ENCODE measurements at places on chromosomes 2 and 18.

GRCh38 chr2:26876260-26876659 lies 28.3 kb downstream of the DPYSL5 start:
- DNase-seq: no peak

GRCh38 chr2:239201884-239202283 lies 198.9 kb downstream of the HDAC4 start:
- DNase-seq: no peak

- no peak for DNase-seq
These were observed 158.8 kb downstream of the BAZ2B start for GRCh38 chr2:159457589-159457988.

GRCh38 chr2:208183526-208183925 lies 6.3 kb downstream of the C2orf80 start:
- DNase-seq: no peak

- no peak for DNase-seq
These were observed 43.0 kb upstream of the FZD5 start for GRCh38 chr2:207812726-207813080.

DNA sequence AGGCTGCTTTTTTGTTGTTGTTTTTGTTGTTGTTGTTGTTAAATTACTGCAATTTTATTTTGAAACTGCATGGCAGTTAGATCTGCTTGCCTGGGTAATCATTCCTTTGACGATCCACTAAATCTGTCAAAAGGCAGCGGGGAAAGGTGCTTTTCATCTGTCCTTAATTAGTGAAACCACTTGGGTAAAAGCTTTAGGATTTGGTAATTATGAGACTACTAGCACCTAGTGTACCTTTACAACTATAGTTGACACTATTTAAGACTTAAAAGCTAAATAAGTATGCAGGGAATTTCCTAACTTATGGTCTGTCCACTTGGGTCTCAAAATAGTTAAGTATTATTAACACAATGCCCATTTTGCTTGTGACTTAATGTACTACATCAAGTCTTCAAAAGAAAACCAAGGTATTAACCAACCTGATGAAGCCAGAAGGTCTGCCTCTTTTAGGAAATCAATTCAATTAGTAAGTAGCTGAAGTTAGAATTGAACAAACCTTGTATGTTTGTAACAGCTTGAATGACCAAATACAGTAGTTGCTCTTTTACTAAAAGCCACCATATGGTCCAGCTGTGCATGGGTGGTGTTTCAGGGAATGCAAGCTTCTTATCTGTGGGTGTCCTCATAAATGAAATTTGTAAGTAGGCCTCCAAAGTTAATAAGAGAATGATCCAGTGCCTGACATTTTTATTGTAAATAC lies 44.8 kb downstream of the NAB1 start:
- no peak for DNase-seq

- no peak for DNase-seq
These were observed 2.6 kb upstream of the EMX1 start for GRCh38 chr2:72914589-72915319.

DNA sequence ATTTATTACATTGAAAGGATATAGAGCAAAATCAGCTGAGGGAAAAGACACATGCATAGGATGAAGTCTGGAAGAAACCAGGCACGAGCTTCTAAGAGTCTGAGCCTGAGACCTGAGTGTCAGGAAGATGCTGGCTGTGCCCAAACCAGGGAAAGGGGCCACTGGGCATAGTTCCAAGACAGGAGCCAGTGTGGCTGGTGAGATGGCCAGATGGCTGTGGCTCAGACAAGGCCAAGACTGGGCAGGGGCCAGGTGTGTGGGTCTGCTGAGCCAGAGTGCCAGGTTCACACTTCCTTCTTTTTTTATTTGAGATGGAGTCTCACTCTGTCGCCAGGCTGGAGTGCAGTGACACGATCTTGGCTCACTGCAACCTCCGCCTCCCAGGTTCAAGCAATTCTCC lies 95.5 kb upstream of the ATG16L1 start:
- DNase-seq: no peak

- peak; percentile 55 for DNase-seq
These were observed 143.1 kb downstream of the KCTD1 start for GRCh38 chr18:26405190-26405801.

- no peak for DNase-seq
These were observed 63.2 kb downstream of the MOGAT1 start for GRCh38 chr2:222734703-222735014.

GRCh38 chr2:154591294-154591820 lies 107.1 kb upstream of the KCNJ3 start:
- no peak for DNase-seq

DNA sequence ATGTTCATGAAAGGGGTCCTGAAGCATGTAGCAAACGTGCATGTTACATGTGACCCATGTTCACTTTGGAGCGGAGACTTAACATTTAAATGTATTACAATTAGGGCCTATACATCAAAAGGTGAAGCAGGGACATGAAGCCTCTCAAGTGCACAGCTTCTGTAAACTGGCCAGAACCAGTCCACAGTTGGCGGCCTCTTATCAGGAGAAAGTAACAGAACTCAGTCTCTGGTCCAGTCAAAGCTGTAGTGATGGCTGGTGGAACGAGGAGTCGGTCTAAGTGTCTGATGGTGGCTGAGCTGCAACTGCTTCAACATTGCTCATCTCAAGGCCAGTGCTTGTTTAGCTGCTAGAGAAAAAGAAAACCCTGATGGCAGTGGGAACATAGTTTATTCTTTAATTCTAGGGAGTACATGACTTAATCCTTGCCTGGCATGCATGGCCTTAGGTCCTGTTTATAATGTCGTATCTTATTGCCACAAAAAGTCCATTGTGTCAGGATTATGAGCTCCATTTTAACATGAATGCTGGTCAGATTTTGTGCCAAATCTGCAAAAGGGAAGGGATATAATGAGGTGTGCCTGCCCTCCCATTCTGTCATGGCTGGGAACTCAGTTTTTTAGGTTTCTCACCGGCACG lies 22.2 kb upstream of the YES1 start:
- DNase-seq: no peak

DNA sequence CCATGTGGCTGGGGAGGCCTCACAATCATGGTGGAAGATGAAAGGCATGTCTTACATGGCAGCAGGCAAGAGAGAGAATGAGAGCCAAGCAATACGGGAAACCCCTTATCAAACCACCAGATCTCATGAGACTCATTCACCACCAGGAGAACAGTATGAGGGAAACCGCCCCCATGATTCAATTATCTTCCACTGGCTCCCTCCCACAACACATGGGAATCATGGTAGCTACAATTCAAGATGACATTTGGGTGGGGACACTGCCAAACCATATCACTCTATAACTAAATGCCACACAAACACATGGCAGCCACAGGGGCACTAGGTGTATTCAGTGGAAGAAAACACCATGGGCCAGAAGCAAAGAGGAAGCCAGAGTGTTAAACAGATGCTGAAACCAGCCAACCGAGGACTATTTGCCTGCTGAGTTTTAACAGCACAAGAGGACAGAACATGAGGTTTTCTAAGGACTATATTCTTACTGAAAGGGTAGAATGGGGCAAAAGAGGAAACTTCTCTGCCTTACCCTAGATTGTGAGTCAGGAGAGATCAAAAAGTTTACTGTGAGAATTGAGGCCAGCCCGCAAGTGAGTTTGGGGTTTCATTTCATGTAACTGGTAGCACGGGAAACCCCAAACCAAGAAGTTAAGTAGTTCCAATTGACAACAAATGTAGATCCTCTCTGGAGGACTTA lies 49.2 kb downstream of the SIGLEC15 start:
- DNase-seq: no peak

GRCh38 chr2:127759931-127760330 lies 51.0 kb downstream of the WDR33 start:
- no peak for DNase-seq

DNA sequence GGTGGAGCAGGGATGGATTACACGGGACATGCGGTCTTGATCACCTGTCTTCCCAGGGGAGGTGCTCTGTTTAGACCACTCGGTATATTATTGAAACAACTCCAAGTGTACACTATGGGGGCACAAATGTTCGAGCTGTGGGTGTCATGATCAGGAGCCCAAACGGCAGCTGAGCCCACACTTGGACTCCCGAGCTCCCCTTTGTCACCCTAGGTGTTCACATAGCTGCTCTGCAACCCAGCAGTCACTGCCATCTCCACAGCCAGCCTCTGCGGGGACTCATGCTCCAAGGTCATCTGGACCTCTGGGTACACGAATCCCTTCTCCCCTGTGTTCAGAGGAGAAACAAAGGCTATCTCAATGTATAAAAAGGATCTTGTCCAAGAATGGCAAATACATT lies 46.0 kb downstream of the CAPN13 start:
- DNase-seq: no peak

GRCh38 chr2:122148128-122148767 lies 392.8 kb downstream of the TSN start:
- no peak for DNase-seq

DNA sequence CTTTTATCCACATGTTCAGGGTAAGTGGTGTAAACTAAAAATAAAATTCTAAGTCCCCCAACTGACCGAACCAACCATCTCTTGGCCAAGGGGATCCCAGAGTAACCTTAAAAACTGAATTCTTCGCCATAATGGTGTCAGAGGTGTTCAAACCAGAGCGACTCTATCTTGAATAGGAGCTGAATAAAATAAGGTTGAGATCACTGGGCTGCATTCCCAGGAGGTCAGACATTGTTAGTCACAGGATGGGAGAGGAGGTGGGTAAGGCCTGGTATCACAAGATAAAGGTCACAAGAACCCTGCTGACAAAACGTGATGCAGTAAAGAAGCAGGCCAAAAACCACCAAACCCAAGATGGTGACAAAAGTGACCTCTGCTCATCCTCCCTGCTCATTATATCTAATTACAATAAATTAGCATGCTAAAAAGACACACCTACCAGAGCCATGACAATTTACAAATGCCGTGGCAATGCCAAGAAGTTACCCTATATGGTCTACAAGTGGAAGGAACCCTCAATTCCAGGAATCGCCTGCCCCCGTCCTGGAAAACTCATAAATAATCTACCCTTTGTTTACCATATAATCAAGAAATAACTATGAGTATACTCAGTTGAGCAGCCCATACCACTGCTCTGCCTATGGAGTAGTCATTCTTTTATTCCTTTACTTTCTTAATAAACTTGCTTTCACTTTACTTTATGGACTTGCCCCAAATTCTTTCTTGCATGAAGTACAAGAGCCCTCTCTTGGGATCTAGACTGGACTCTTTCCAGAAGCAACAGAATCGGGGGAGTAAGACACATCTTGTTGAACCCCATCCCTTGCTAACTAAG lies 302.4 kb downstream of the STK39 start:
- no peak for DNase-seq

DNA sequence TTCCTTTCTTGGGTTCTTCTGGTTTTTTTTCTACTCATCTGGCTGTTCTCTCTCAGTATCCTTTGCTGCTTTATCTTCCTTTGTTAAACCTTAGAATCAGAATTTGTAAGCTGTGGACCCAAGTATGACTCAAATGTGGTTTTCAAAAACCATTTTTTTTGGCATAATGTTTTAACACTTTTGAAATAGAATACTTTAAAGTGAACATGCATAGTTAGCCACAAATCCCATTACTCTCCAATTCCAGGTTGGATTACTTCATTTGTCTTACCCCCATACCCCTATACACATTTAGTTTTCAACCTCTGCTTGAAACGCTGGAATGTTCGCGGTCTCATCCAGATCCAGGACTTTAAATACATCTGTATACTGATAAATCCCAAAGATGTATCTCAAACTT lies 29.1 kb downstream of the ALMS1 start:
- DNase-seq: no peak

GRCh38 chr2:60958800-60959199 lies 58.7 kb upstream of the PEX13 start:
- no peak for DNase-seq

- DNase-seq: no peak
These were observed 163.0 kb upstream of the SH3BP4 start for GRCh38 chr2:234788841-234789240.

DNA sequence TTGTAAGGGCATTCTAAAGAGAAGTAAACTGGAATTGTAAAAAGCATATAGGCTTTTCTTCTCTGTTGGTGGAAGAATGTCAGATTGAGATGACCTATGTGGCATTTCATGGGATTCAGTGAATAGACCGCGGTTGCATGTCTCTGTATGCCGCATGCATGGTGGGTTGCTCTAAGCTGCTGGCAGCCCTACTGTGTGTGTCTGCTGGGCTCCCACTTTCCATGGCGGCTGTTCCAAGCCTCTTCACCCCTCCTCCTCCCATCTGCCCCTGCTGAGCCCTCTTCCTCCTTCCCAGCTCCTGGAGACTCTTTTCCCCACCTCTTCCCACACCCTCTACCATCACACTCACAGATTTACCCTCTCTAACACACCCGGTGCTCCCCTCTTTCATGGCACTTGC lies 12.6 kb downstream of the ATP6V1C2 start:
- no peak for DNase-seq

- no peak for DNase-seq
These were observed 42.5 kb downstream of the MYO7B start for GRCh38 chr2:127577973-127578372.

GRCh38 chr2:223467196-223467595 lies 135.0 kb downstream of the SCG2 start:
- no peak for DNase-seq

- DNase-seq: no peak
These were observed 74.2 kb downstream of the VWA3B start for GRCh38 chr2:98161186-98161585.

- DNase-seq: peak; percentile 23
These were observed 138.1 kb downstream of the SEPTIN10 start for GRCh38 chr2:109475531-109476210.

GRCh38 chr2:95056044-95056443 lies 30.5 kb downstream of the MAL start:
- no peak for DNase-seq

DNA sequence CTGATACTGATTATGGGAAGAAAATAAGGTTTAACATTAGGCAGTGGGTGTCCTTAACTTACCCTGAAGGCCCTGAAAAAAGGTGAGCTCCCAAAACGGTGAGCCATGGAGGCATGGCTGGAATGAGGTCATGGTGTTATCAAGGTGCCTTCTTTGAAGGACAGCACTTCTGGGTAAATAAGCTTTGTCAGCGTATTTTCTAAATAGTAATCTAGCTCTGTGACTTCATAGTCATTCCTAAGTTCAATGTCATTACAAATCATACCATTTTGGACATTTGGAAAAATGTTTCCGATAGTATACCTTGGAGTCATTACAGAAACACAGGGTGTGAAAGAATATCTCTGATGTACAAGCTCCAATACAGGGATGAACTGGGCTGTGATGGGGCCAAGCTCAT lies 35.2 kb upstream of the CNGA3 start:
- DNase-seq: no peak

DNA sequence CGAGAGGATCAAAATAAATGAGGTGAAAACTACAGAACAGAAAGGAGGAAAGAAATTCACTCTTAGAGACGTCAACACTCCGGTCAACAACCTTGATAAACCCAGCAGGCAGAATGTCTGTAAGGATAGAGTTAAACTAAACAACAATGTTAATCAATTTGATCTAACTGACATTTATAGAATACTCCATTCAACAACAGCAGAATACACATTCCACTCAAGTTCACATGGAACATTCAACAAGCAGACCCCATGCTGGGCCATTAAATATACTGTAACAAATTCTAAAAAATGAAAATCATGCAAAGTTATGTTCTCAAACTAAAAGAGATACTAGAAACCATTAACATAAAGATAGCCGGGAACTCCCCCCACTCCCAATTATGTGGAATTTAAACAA lies 41.8 kb downstream of the FAM210A start:
- no peak for DNase-seq

- DNase-seq: no peak
These were observed 8.1 kb upstream of the CCL20 start for GRCh38 chr2:227805578-227805977.

- DNase-seq: peak; percentile 53
These were observed 47.5 kb downstream of the PTGR3 start for GRCh38 chr18:75161256-75162028.
